Stimulated activated CD8-positive, alpha-beta memory T cell treated with anti-CD3 and anti-CD28 coated beads, Interleukin-2, amount 100 ng/mL, for 48 hours (primary cell): ENCODE measurements at places on chromosomes 5 and 9.

GRCh38 chr9:114616684-114617520 is 5.8 kb downstream of the TMEM268 start:
- no peak for DNase-seq

DNA sequence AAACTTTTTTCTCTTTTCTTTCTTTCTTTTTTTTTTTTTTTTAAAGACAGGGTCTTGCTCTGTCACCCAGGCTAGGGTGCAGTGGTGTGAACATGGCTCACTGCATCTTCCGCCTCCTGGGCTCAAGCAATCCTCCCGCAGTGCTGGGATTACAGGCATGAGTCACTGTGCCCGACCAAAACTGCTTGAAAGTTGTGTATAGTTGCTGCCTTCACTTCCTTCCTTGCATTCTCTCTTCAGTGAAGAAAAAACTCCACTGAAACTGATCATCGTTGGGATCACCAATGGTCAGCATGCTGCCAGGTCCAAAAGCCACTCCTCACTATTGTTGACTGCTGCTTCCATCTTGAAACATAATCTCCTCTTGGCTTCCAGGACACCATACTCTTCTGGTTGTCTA is 66.6 kb upstream of the CTNNA1 start:
- no peak for DNase-seq

DNA sequence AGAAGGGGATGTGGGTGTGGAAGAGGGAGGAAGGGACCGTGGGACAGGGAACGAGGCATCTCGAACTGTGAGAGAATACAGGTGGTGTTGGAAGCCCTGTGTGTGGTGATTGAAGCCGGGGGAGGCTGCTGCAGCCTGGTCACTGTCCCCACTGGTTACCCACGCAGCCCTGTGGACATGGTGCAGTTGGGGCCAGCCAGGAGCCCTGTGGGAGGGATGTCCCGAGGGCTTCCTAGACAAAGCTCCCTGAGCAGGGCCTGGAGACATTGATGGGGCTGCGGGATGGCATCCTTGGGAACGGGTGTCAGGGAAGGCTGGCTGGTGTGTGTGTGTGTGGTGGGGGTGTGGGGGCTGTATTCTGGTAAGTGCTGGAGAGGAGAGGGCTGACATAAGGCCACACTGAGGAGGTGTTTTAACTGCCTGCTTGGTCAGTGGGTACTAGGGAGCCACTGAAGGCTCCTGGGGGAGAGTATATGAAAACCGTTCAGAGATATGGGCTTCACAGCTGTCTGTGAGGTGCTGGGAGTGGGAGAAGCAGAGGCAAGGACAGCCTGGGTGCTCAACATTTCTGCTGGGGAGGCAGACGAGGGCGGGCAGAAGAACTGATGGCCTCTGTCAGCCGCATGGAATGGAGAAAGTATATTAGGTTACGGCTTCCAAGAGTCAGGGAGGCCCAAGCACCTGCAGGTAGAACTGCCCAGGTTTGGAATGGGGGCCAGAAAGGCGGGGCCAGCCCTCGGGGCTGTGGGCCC is 20.0 kb downstream of the WNK2 start:
- no peak for DNase-seq

DNA sequence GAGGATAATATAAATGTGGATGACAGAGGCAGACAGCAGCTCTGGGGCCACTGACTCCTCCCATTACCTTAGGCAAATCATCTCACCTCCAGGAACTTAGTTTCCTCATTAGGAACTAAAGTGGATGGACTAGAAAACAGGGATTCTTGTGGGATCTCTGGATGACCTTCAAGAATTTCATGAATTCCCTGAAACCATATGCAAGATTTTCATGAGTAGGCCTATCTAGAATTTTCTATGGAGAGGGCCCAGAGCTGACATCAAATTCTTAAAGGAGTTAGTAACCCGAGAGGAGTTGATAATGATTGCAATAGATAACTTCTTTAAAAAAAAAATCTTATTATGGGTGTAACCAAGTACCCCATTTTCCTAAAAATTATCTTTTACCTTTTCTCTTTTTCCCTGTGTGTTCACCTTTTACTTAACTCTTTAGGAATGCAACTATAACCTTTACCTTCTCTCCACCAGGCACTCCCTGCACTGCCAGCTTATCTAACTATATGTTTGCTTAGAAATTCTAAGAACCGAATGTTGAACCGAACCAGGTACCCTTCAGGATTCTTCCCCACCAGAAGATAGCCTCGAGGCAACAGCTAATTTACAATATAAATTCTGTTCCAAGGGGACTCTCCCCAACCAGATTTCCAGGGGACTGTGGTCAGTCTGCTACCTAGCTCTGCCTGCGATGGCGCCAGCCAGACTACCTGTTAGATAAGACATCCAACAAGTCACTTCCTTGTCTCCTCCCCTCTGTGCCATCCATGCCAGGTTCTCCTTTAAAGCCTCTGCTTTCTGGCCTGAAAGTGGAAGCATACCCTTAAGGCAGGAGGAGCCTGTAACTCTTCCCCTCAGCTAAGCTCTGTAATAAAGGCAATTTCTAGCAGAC is 86.0 kb downstream of the GCNT4 start:
- DNase-seq, result no peak

DNA sequence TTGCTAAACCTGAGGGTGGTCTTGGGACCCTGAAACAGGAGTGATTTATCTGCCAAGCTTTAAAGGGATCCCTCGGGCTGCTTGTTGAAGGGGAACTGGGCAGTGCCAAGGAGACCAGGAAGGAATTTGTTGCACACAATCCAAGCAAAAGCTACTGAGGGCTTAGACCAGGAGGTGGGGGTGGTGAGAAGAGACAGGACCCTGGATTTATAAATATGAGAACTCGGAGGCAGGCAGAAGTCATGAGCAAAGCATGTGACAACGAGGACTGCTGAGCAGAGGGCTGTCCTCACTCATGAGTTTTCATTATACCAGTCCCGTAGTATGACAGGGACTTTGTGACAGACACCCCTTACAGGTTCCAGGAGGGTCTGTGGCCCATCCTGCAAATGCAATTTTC is 237.3 kb downstream of the DRD1 start:
- DNase-seq, result no peak

DNA sequence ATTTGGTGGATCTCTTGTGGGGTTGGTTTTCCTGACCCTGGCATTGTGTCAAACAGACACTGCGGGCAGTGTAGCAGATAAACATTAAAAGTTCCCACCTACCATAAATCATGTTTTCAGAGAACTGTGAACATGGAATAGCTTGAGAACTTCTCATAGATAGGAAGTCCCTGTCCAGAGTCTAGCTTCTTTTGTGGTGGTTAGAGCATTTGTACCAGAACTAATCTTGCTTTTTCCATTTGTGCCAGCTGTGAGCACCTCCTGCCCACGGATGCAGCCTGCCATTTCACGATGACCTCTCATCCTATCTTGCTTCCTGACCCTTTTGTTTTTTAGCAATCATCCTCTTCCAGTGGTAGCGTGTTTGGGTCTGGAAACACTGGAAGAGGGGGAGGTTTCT is 61.4 kb downstream of the FAM78A start:
- no peak for DNase-seq

DNA sequence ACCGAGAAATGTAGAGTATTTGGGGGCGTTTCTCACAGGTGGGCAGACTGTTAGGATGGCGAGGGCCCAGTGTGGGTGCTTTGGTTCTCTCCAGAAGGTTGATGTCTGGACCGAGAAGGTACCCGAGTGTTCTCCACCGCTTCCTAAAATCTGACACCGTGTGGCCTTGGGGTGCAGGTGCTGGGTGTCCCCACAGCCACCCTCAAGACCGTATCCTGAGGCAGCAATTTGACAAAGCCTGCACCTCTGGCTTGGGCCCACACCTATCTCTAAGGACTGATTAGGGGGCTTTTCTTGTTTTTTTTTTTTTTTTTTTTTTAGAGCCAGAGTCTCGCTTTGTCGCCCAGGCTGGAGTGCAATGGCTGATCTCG is 1.3 kb downstream of the PPP1R26 start:
- DNase-seq, result no peak

GRCh38 chr9:134488331-134489280 is 153.0 kb upstream of the COL5A1 start:
- no peak for DNase-seq

DNA sequence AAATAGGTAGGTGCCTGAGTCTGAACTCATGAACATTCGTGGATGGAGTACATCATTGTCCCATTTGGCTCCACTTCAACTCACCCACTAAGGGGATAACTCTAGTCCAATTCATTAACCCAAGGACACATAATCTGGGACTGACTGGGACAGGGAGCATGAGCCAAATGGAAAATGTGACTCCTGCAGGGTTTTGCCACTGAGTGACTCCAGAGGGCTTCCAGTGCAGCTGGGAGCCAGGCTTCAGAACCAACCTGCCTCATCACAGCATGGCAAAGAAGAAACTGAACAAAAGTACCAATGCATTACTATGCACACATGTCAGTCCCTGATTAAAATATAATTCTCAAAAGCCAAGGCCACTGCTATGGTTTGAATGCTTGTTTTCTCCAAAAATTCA is 159.7 kb upstream of the SNX2 start:
- DNase-seq, result no peak

- DNase-seq, result no peak
Observed at GRCh38 chr9:126222835-126223431, 103.7 kb upstream of the MVB12B start.

GRCh38 chr5:1437226-1437829 is 7.9 kb downstream of the SLC6A3 start:
- DNase-seq, result no peak

- no peak for DNase-seq
Observed at GRCh38 chr5:128774605-128775004, 190.7 kb upstream of the SLC27A6 start.

GRCh38 chr9:109101202-109101595 is 18.5 kb downstream of the TMEM245 start:
- no peak for DNase-seq

DNA sequence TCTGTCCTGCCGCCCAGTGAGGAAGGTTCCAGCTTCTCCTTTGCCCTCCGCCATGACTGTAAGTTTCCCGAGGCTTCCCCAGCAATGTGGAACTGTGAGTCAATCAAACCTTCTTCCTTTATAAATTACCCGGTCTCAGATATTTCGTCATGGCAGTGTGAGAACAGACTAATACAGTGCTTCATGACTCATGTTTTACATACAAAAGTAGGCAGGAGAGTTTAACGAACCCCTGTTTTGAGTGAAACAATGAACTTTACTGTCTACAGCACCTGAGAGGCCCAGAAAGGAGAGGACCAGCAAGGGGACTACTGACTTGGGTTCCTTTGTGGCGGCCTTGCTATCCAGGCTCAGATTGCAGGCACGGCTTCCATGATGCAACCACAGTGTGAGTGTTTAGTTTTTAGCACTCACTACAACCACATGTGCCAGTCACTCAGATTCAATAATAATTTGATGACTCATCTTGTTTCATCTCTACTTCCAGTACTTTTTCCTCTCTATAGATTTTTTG is 139.1 kb upstream of the CLINT1 start:
- no peak for DNase-seq

GRCh38 chr5:132408965-132409364 is 39.5 kb downstream of the SLC22A5 start:
- DNase-seq, result no peak

DNA sequence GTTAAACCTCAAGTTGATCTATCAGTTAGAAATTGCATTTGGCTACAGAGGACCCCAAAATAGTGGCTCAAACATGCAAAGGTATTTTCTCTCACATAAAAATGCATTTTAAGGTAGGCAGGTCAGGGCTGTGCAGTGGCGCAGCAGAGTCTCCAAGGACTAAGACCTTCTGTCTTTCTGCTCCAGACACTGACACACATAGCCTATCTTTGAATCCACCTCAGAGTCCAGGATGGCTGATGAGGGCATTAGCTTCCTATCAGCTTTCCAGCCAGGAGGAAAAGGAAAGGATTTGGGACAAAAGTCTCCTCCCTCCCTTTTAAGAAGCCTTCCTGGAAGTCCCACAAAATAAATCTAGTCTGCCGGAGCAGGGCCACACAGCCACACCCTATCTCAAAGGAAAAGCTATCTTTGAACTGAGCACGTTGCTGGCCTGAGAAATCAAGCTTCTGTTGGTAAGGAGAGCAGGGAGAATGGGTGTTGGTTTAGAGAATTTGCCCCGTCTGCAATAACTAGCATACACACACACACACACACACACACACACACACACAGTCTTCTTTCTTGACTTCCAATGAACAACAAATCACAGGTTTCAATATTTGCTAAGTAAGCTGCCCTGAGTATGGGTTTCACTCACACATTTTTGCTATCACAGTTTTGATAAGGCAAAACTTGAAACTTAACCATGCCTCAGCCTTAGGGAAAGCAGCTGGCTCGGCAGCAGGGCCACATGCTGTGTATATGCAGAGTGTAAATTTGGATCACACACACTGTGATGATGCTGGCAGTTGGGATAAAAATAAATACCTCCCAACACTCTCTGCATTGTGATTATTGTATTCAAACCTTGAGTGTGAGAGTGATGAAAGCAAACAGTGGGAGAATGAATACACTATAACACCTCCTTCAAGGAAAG is 116.6 kb upstream of the MAP3K1 start:
- no peak for DNase-seq

DNA sequence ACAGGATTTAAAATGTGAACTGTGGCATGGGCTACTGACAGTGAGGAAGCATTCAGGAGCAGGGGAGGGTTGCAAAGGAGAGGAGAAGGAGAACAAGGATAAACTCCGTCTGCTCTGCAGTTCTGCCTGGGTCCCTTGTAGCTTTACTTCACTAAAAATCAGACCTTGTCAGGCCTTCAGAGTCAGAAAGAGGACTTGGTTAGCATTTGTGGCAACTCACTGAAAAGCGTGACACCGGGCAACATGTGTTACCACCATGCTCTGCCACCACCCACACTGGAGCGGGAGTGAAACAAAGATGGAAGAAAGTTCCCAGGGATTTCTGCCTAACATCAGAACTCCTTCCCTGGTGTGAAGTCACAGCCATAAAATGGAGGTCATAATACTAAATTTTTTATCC is 19.3 kb downstream of the FYB1 start:
- no peak for DNase-seq

- DNase-seq, result no peak
Observed at GRCh38 chr9:131402738-131403492, 9.0 kb downstream of the PRRC2B start.

GRCh38 chr9:109972026-109972882 is 192.3 kb downstream of the PALM2AKAP2 start:
- DNase-seq, result no peak

DNA sequence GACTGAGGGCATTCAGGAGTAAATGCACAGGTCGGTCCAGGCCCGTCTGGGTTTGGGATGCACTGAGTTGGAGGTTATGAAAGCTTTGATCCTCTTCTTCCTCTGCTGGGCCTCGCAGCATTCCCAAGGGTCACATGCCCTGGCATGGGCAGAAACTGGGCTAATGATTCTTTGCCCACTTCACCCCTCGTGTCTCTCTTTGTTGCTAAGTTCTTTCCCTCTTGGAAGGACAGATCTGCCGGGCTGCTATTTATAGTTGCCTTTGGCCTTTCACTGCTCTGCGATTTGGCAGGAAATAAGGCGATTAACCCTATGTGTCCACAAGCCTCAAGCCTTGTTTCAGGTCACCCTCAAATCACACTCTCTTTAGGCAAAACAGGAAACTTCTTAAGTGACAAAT is 66.9 kb downstream of the ENTREP1 start:
- DNase-seq, result no peak

GRCh38 chr5:149294872-149295829 is 23.5 kb downstream of the AFAP1L1 start:
- no peak for DNase-seq
